AG08395 (cell line): ENCODE measurements at places on chromosomes 11 and 22.

- DNase-seq, result no peak
These were observed 5.0 kb downstream of the ARHGAP42 start for GRCh38 chr11:100691896-100692653.

GRCh38 chr11:113532697-113533424 is 57.7 kb upstream of the DRD2 start:
- DNase-seq, result peak; percentile 74

- DNase-seq, result no peak
These were observed 138.1 kb downstream of the SHANK2 start for GRCh38 chr11:71114124-71114851.

GRCh38 chr11:6563121-6563619 is 40.2 kb downstream of the RRP8 start:
- DNase-seq, result no peak

DNA sequence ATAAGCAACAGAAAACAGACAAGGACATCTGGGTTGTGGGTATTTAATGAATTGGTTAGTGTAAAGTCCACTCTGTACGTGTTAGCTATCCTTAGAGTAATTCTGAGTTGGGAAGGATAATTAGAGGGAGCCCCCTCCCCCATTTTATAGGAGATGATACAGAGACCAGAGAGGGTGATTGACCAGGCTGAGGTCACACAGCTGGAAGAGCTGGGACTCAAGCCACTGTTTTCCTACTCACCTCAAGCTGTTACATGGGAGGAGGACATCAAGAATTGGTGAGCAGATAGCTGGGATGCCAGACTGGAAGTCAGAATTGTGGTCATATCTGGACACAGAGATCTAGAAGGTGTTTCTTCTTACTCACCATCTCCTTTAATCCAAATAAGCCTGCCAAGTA is 8.7 kb upstream of the NPTXR start:
- DNase-seq, result no peak

GRCh38 chr11:46565232-46565840 is 28.5 kb downstream of the AMBRA1 start:
- DNase-seq, result no peak
